Anterior cingulate cortex (tissue), 58 donors: ENCODE measurements at places on chromosomes 3 and 15.

DNA sequence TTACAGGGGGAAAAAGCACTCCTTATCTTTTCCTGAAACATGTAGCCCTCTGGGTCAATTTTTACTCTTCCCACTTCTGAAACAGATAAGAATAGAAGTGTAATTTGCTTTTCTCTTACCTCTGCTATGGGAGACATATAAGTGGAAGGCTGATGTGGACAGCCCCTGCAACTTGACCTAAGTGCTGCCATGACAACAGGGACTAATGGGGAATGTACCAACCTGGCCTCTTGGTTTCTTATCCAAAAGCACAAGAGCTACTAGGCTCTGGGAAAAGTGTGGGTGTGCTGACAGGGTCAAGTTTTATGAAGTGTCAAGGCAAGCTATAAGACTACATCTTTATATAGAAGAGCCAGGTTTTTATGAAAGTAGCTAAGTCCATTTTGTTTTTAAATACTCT, 1246.5 kb downstream of the OTOL1 start:
- DNase-seq: no peak

GRCh38 chr15:65917936-65918335, 48.6 kb downstream of the RAB11A start:
- no peak for DNase-seq

GRCh38 chr3:30324587-30324986, 281.8 kb upstream of the TGFBR2 start:
- no peak for DNase-seq

- no peak for DNase-seq
These were observed 580.4 kb upstream of the TBL1XR1 start for GRCh38 chr3:177777699-177778098.

DNA sequence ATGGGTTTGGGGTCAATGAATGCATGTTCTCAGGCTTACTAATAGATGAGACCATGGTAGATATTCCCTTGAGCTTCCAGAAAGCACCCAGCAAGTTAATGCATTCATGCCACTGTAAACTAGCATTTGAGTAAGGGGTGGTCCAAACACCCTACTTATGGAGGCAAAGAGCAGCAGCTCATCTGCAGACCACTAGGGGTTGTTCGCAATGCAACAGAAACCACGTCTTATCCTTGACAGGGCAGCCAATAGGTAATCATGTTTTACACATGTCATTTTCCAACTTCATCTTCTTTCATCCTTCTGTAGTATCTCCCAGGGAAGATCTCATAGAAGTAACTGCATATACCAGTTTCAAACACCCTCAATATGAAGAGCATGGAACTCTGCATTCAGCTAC, 330.2 kb downstream of the RORA start:
- no peak for DNase-seq

- DNase-seq: no peak
These were observed 51.4 kb downstream of the NMD3 start for GRCh38 chr3:161272524-161272923.

GRCh38 chr15:87569581-87569980, 687.0 kb downstream of the NTRK3 start:
- DNase-seq: no peak
